Liver (tissue), 10 donors: ENCODE measurements at places on chromosomes 12 and 14.

GRCh38 chr12:1929241-1929984 lies 11.0 kb upstream of the CACNA2D4 start:
- DNase-seq = no peak

DNA sequence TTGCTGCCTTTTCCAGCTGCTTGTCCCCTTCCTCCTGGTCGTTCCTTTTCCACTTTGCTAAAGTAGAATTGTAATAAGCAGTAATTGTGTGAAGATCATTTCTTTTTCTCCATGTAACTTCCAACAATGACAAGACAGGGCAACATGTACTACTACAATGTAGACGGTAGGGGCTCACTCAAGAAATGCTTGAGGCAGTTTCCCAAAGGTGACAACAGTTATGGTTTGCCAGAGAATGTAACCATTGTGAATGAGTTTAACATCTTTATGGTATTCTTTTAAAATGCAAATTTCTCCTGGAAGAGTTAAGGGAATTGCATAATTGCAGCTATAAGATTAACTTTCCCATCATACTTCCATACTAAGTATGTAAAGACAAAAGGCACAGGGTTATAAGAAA lies 23.8 kb upstream of the PHLDA1 start:
- DNase-seq = no peak

DNA sequence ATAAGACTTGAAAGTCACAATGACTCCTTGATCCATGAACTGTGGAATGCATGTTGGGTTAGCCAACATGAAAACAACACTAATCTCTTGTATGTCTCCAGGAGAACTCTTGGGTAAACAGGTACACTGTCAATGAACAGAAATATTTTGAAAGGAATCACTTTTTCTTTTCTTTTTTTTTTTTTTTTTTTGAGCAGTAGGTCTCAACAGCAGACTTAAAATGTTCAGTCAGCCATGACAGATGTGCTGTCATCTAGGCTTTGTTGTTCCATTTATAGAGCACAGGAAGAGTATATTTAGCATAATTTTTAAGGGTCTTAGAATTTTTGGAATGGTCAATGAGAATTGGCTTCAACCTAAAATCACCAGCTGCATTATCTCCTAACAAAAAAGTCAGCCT lies 2.3 kb upstream of the PLEKHA5 start:
- no peak for DNase-seq

DNA sequence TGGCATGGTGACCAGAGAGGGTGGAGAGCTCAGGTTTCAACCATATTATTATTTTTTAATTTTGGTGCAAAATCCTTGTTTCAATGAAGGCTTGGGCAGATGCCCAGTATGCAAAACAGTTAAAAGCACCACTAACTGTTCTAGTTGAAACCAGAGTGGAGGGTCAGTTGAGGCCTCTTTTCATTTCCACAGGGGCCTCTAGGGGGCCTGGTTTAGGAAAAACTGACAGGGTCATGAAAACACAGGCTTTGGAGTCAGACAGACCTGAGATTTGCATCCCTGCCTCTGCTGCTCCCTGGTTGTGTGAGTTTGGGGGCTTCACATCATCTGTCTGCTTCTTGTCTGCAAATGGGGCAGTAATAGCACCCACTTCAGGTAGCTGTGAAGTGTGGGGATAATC lies 3.3 kb upstream of the RPH3A start:
- DNase-seq = no peak

- DNase-seq = no peak
Observed at GRCh38 chr12:51036279-51036678, 10.1 kb upstream of the SLC11A2 start.

DNA sequence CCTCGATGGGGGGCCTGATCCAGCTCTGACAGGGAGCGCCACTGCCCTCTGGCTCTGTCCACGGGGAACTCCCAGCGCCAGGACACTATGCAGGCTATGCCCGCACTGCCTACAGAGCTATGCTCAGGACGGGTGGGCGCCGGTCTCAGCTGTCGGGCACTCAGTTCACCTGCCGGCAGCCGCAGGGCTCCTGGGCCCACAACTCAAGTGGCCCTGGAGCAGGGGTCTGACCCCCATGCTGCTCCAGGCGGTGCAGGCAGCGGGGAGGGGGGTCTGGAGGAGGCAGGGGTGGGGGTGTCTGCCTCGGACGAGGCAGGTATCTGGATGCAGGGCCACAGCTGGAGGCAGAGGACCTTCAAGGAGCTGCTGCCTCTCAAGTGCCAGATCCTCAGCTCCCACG lies 28.5 kb upstream of the NUDT14 start:
- DNase-seq = no peak

GRCh38 chr14:53767566-53767965 lies 189.1 kb downstream of the BMP4 start:
- no peak for DNase-seq

DNA sequence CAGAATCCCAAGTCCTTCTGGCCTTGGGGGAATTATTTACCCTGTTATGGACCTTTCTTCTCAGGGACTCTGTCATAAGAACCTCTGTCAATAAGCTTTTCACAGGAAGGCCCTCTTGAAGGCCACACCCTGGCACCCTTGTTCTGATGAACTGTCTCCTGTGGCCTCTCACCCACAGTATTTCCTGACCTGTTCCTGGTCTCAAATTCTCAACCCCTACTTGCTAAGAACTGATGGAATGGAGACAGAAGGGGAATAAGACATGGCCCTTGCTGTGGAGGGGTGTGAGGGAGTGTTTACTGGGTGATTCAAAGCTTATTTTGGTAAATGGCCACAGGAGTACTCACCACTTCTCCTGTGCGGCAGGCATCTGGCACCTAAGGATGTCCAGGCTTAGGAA lies 1082.9 kb downstream of the BCL11B start:
- DNase-seq = no peak

DNA sequence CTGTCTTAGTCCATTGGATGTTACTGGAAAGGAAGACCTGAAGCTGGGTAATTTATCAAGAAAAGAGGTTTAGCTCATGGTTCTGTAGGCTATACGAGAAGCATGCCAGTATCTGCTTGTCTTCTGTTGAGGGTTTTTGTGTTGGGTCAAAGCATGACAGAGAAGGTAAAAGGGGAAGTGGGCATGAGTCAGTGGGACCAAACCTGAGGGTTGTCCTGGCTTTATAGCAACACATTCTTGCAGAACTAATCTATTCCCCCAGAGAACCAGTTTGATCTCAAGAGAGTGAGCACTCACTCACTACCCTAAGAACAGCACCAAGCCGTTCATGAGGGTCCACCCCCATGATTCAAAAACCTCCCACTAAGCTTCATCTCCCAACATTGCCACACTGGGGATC lies 19.0 kb upstream of the KRAS start:
- DNase-seq = no peak

GRCh38 chr12:65597527-65597926 lies 226.8 kb upstream of the HMGA2 start:
- no peak for DNase-seq

DNA sequence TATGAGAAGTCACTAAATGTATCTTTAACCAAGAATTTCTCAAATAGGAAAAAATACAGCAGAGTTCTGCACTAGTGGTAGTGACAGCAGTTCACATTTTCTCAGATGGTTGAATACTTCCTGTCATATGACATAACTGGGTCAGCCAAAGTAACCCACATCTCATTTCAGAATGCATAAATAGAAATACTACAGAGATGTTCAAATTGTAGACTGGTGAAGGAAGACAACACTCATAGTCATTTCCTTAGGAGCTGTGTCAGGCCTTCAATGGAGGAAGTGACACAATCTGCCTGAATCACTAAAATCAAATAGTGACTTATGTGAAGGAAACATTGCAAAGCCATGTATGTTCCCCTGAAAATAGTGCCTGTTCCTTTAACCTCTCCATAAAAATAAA lies 32.4 kb downstream of the FERMT2 start:
- DNase-seq = no peak

DNA sequence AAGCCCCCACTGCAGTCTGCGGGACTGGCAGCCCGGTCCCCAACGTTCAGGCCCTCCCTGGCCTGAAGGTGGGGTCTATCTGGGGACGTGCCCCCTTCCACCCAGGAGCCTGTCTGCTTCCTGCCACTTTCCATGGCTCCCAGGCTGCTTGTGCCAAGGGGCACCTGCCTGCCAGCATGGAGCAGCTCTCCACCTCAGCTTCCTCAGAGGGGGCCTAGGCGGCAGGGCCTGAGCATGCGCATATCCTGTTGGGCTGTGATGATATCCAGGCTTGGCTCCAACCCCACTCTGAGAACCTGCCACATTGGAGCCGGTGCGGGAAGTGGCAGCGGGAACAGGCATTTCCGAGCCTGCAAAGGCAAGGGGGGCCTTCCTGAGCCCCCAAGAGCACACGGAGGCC lies 57.4 kb downstream of the FUT8 start:
- no peak for DNase-seq

DNA sequence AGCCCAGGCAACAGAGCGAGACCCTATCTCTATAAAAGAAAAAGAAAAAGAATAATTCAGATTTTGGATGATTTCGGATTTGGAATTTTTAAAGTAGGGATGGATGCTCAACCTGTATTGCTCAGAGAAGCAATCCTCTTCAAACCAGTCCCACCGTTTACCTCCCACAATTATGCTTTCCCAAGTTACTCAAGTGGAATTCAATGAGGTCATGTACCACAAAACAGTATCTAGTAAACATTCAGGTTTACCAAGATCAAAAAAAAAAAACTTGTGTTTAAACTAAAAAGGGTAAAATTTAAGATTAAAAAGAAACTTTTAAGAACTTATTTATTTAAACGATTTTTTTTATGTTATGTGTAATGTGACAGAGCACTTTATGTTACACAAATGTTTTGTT lies 2.5 kb downstream of the KDM5A start:
- no peak for DNase-seq

DNA sequence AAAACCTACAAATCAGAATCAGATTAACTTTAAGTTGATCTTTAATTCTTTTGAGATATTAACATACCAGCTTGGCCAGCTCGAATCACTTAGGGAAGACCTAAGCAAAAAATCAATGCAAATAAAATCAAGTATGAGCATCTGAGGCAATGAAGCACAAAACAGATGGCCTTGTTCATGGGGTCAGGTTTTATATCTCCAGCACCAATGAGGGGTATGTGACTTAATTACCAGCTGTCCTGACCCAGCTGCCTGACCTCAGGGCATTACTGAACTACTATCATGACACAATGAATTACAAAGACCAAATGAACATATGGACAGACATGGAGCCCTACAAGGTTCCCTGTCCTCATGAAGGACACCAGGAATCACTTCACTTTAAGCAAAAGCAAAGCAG lies 70.5 kb downstream of the FGD6 start:
- no peak for DNase-seq

DNA sequence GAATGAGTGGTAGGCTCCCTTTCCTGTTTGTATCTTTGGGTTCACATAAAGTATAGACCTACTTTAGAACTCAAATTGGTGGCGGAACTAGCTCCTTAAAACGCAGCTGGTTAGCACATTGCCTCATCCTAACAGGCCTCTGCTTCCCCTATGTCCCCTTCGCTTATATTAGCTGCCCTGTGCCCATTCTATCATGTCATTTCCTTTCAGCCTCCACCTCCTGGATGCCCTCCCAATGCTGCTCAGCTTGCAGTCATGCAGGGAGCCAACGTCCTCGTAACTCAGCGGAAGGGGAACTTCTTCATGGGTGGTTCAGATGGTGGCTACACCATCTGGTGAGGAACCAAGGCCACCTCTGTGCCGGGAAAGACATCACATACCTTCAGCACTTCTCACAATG lies 3.5 kb downstream of the DAZAP2 start:
- no peak for DNase-seq

- no peak for DNase-seq
Observed at GRCh38 chr12:61916831-61917230, 343.4 kb upstream of the USP15 start.

- DNase-seq = no peak
Observed at GRCh38 chr12:103334466-103334865, 161.3 kb downstream of the C12orf42 start.

- no peak for DNase-seq
Observed at GRCh38 chr12:64683816-64684543, 73.7 kb downstream of the RASSF3 start.

DNA sequence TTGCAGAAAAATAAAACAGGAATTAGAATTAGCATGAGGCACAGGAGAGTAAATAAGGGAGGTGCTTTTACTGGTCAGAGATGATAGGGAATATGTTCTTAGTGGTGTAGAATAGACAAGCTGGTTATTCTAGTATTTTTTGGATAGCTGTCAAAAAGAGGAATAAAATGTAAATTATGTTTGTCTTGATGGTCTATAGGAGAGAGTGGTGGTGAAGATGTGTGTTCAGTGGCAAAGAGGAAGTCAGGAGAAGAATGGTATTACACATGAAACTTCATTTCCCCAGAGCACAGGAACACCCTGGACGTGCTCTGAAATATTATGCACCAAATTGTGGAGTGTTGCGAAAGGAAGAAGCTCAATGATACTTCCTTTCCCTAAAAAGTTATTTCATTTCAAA lies 27.8 kb downstream of the MUCL1 start:
- no peak for DNase-seq

DNA sequence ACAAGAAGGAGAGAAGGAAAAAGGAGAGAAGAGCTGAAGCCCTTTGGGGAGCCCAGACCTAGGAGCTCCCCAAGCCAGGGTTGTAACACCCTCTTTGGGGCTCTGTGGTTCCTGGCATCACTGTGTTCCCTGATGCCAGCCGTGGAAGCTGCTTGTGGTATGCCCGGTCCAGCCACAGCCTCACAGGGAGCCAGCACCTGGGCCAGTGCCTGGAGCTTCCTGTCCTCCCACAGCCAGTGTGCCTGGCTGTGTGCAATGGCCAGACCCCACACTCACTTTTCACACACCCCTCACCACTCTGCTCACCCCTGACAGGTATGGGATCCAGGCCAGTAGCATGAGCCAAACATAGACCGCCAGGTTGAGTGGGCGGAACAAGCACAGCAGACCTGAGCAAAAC lies 834.7 kb downstream of the FLRT2 start:
- DNase-seq = no peak

- DNase-seq = no peak
Observed at GRCh38 chr14:58861586-58861985, 223.8 kb downstream of the DACT1 start.

- no peak for DNase-seq
Observed at GRCh38 chr12:16884819-16885218, 278.9 kb upstream of the LMO3 start.

- DNase-seq = no peak
Observed at GRCh38 chr12:64779354-64779974, 20.3 kb upstream of the GNS start.
